Cardiac muscle cell (in vitro differentiated cells and primary cell): ENCODE measurements at places on chromosomes 4 and X. TPM values are rescaled to one million over a fixed set of nuclear protein-coding genes. Genes with fewer than 3 reads are reported as not detected.
A peak's percentile ranks its signal among the peaks of the same experiment; 100 is the strongest.

MSN gene
- total RNA-seq: 47.1 and 75.9 TPM in 2 replicates

TDO2 gene
- 0.57 and 2.6 TPM in 2 replicates for total RNA-seq

LRIT3 gene
- 0.11 and 0.15 TPM in 2 replicates for total RNA-seq

PDZD4 gene
- total RNA-seq: 5.4 and 5.8 TPM in 2 replicates

DNA sequence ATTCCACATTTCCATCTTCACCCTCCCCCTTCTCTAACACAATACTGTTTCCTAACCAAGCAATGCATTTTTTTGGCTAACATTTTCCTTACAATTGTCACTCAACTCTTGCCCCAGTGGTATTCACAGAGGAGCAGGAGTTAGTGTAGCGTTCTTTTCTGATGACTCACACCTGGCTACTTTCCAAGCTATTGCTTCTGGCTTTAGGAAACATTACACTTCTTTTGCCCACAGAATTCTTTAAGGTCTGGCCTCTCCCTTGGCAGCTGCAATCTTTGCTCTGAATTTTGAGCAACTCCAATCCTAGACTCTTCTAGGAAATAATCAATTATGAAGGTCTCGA is 27.5 kb upstream of the PDGFC start:
- peak; percentile 58 for DNase-seq
- no peak overlapping the region for H3K4me3 ChIP-seq
- H3K4me1 ChIP-seq: no peaks in the 10 kb centered on the region
- no peak overlapping the region for H3K27ac ChIP-seq

DNA sequence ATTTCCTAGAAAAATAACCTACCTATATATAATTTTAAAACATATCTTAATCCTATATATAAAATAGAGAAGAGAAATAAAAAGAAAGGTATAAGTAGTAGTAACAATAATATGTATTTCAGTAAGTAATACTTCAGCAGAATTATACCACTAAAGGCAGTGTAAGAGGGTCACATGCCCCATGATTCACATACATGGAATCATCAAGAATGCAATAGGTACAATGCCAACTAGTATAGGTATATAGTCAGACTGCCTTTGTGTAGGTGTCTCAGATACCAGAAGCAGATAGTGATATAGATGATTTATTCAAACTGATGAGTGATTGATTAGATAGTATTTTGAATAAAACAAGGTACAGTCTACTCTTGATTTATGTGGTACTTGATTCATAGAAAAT is 9.4 kb downstream of the AIMP1 start:
- H3K27me3 ChIP-seq: no peaks in the 10 kb centered on the region
- no peak overlapping the region for H3K27ac ChIP-seq
- H3K4me3 ChIP-seq: no peak overlapping the region
- peaks cover 29% of the 10 kb centered on the region for H3K36me3 ChIP-seq

DNA sequence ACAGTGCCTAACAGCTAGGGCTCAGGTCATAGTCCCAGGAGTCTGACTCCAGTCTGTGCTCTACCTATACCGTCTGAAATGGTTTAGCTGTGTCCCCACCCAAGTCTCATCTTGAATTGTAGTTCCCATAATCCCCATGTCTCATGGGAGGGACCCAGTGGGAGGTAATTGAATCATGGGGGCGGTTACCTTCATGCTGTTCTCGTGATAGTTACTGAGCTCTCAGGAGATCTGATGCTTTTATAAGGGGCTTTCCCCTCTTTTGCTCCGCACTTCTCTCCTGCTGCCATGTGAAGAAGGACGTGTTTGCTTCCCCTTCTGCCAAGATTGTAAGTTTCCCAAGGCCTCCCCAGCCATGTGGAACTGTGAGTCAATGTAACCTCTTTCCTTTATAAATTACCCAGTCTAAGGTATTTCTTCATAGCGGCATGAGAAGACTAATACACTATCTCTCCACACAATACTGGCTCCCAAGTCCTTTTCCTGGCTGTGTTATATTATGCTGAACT is 110.8 kb downstream of the AFAP1 start:
- H3K27me3 ChIP-seq: no peaks in the 10 kb centered on the region
- DNase-seq: no peak
- no peak overlapping the region for H3K4me3 ChIP-seq
- peaks cover 32% of the 10 kb centered on the region for H3K4me1 ChIP-seq
- no peak overlapping the region for H3K27ac ChIP-seq

DNA sequence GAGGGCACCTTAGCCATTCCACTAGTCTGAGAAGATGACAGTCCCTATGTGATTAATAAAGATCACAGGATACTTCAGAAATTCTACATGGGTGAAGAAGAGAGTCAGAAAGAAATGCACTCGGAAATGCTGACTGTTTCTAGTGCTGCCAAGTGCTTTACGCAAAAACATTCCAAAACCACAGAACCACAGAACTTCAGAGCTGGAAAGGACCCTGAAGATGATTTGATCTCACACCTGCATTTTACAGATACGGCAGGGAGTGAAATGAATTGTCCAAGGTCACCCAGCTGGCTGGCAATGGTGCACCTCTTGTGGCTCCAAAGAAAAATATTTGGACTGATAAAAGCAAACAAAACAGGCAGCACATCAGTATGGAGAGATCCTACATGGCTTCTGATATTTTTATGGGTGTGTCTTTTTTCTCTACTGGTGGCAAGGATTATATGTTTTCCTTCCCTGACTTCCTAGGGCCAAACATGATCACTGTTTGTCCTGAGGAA is 115.9 kb downstream of the MAML3 start:
- no peak for DNase-seq
- peak overlapping the region; percentile 9 for H3K27ac ChIP-seq
- no peaks in the 10 kb centered on the region for H3K27me3 ChIP-seq
- H3K4me1 ChIP-seq: peaks cover 29% of the 10 kb centered on the region

DNA sequence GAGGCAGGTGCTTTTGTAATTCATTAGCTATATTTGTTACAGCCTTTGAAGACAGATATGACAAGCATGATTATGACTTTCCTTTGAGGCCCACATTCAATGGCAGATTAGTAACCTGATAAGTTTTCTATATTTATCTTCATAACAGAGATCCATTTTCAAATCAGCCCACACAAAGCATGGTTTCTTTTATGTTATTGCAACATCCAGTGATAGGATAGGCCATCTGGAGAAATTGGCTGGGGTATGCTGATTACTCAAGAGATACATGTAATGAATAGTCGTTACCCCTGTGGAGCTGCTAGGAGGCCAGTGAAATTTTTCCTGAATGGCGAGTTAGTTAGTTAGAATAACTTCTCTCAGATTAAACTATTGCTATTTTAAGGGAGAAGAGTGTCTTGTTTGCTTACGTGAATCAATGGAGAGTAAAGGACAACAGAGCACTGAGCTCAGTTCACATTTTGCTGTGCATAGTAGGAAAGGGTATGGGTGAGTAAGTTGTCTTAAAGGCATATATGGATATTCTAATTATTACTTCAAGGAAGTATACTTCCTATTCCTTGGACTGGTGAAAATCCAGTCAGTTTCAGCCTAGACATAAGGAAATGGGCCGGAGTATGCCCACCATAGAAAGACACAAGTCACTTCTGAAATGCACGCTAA is 79.2 kb upstream of the DKK2 start:
- no peaks in the 10 kb centered on the region for H3K27me3 ChIP-seq
- peaks cover 4% of the 10 kb centered on the region for H3K4me1 ChIP-seq
- H3K27ac ChIP-seq: no peak overlapping the region
- H3K4me3 ChIP-seq: no peak overlapping the region

DNA sequence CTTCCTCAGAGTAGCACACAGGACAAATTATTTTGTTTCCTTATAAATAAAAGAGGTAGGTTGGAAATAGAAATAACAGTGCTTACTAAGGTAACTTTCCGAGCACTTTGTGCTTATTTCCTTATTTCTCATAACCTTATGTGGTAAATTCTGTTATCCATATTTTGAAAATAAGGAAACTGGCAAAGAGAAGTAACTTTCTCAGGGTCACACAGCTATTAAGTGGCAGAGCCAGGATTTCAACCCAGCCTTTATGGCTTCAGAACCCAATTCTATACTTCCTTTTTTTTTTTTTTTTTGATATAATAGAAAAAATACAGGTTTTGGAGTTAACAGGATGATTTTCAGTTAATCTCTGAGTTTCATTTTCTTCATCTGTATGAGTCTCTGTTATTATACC is 3.3 kb downstream of the UTP3 start:
- no peaks in the 10 kb centered on the region for H3K36me3 ChIP-seq
- no peak overlapping the region for H3K27ac ChIP-seq
- no peak overlapping the region for H3K4me3 ChIP-seq
- no peak for DNase-seq
- no peaks in the 10 kb centered on the region for H3K27me3 ChIP-seq
- H3K4me1 ChIP-seq: peaks cover 13% of the 10 kb centered on the region

GRCh38 chrX:65926095-65927019 is 113.5 kb downstream of the VSIG4 start:
- H3K4me3 ChIP-seq: no peak overlapping the region
- no peaks in the 10 kb centered on the region for H3K36me3 ChIP-seq
- H3K27me3 ChIP-seq: no peaks in the 10 kb centered on the region
- H3K4me1 ChIP-seq: no peaks in the 10 kb centered on the region
- H3K27ac ChIP-seq: no peak overlapping the region

DNA sequence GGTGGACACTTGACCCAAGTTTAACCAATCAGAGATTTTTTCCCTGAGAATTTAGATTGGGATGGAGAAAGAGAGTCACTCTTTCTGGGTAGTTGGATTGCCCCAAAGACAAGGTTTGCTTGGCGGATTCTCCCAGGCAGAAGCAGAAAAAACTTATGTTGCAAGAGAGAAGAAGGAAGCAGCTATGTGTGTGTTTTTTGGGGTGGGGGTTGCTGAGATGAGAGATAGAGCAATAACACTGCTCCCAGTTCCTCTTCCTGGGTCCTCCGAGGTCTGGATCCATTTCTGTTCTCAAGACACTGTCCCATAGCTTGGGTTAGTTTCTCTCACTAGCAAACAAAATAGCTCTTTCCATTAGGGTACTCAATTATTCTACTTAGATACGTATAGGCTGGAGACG is 222.1 kb downstream of the STIM2 start:
- H3K4me1 ChIP-seq: peaks cover 10% of the 10 kb centered on the region
- no peak overlapping the region for H3K4me3 ChIP-seq
- peaks cover 25% of the 10 kb centered on the region for H3K27me3 ChIP-seq
